ENCODE measurements at places on chromosomes 1 and 21.

DNA sequence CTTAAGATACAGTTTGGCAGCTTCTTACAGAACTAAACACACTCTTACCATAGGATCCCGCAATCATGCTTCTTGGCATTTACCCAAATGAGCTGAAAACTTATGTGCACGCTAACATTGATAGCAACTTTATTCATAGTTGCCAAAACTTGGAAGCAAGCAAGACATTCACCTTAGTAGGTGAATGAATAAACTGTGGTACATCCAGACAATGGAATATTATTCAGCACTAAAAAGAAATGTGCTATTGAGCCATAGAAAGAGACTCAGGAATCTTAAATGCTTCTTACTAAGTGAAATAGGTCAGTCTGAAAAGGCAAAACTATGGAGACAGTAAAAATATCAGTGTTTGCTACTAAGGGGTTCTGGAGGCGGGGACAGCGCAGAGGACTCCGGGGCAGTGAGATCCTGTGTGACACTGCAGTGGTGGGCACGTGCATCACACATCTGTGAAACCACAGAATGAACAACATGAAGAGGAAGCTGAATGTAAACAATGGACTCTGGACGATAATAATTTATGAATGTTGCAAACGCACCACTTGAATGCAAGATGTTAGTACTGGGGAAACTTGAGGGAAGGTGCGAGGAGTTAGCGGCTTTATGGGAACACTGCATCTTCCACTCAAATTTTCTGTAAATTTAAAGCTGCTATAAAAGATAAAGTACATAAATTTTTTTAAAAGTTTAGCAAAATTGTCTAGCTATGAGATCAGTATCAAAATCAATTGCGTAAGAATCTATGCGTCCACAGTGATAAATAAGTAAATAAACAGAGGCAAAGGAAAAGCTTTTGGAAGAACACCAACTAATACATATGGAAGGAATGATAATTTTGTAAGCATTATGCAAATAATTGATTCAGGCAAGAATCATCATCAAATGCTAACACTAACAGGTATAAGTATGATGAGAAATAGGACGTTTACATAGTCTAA, 15.4 kb upstream of the SPATC1L start:
- no peak for DNase-seq

DNA sequence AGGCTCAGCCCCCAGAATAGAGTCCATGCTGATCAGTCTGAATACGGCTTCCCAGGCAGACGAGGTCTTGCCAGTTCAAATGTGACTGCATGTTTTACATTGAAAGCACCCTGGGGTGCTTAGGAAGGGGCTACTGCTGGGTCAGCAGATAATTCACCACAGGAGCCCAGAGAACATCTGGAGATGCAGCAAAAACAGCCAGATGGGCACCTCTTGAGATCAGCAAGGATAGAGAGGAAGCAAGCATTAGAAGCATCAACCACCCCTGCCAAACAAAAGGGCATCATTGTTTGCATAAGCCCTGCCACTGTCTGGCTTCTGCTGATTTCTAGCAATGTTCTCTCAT, 403.1 kb downstream of the RRAGC start:
- no peak for DNase-seq

- no peak for DNase-seq
Measured at GRCh38 chr1:208335371-208336136, 91.4 kb upstream of the PLXNA2 start.

GRCh38 chr1:223620297-223620897, 45.1 kb downstream of the CAPN8 start:
- no peak for DNase-seq

DNA sequence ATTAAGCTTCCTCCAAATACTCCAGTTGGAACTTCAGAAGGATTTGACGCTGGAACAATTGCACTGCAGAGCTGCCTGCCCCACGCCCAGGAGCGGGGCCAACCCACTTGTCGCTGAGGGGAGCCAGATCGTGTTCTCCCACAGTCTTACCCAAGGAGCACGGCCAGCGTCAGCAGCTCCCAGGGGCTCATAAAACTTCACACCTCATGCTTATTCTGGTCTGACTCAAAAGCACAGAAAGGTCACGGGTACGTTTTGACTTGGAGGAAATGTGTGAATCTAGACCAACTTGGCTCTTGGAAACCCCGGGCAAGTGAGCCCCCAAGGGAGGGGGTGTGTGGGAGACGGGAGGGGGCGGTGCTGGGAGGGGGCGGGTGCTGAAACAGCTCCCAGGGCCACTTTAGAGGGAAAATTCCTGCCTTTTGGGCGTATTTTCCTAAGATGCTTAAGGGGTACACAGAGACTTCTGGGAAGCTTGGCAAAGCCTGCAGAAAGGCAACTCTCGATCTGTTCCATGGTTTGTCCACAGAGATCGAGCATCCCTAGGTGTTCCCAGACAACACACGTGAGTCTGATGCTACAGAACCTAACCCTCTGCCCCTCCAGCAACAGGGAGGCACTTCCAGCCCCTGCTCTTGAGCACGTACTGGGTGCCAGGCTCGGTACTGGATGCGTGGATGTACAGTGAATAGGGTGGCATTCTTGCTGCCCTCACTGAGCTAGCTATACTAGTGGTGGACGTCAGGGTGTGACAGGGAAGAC, 98.9 kb downstream of the DHRS3 start:
- DNase-seq = no peak

DNA sequence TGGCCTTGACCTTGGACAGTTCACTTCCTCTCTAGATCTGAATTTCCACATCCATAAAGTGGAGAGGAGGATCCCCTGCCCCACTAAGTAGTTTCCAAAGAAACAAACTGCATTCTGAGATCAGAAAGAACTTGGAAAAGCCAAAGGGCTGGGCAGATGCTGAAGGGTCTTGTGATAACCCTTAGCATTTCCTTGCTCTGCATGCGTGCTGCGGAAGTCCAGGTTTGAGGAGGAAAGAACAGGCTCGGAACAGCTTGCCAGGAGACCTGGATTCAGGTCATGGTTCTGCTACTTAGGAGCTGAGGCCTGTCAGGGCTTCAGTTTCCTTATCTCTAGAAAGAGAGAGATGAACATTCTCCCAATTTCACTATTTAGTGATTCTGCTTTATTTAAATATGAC, 27.2 kb downstream of the IGFN1 start:
- DNase-seq = no peak

GRCh38 chr1:29251164-29252124, 15.1 kb downstream of the PTPRU start:
- no peak for DNase-seq

- DNase-seq = no peak
Measured at GRCh38 chr1:94927405-94928175, 680 bp upstream of the CNN3 start.

- DNase-seq = no peak
Measured at GRCh38 chr1:232992227-232992626, 41.8 kb downstream of the NTPCR start.

DNA sequence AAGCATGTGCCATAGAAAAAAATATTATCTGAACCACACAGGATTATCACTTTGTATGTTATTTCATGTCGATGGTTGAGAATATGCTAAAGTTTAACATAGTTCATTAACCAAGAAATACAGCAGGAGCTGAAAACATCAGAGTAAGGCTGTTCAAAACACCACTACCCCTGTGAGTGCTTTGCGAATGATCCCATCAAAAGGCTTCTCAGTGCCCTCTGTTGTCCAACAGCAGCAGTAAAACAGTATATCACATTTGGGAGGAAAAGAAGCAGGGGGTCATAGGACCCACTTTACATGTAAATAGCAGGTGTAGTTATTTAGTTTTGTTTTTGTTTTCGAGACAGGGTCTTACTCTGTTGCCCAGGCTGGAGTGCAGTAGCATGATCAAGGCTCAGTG, 289.4 kb upstream of the FMN2 start:
- no peak for DNase-seq

- DNase-seq = no peak
Measured at GRCh38 chr1:1721201-1721600, 3.0 kb downstream of the CDK11A start.

DNA sequence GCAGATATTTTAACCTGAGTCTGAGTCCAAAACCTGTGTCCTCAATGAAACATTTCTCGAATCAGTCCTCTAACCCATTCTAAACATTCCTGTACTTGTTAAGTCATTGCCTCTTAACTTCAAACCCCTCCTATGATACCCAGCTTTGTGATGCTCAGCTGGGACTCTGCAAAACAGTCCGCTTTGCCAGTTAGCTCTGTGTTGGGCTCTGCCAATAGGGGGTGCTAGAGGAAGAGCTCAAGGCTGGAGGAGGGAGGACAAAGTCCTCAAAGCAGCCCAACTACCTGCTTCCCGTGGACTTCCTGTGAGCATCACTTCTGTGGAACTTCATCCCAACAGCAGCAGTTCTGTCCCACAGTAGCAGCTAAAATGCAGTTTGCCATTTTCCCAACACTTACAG, 38.1 kb upstream of the SYT14 start:
- no peak for DNase-seq

DNA sequence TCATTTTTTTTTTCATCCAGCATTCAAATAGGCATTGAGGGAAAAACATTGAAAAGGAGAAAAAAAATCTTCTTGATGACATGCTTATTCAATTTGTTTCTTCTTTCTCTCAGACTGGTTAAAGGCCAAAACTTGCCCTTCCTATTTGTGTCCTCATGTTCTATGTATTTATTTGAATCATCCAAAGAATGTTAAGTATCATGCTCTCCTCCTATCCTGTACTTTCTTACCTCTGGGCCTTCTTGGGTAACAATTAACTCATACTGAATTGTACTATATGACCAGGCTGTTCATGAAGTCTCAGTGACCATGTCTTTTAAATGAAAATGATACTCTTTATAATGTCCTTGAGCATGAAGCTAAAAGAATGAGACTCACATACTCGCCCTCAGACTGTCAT, 36.5 kb upstream of the DENND1B start:
- no peak for DNase-seq

DNA sequence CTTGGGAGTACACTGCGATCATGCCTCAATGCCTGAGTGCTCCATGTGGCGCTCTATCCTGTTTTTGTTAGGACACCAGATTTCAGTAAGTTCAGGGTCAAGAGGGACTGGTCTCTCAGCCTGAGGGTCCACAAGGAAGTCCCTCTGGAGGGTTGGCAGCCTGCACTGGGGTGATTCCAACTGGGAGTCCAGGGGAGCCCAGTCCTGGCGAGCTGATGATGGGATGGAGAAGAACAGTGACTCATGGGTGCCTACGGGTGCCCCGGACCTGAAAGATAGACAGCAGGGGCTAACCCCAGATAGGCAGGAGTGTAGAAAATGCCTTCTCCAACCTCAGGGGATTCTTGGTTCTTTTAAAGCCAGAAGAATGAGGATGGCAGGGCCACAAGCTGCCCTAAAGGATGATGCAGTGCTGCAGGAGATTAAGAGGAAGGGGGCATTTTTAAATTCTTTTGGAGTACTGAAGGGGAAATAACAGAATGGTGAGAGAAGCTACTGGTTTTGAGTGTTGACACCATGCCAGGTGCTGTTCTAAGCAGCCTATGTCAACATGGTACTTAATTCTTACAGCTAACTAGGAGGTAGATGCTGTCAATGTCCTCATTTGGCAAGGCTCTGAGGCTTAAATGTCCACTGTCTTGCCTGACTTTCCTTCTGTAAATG, 68.4 kb upstream of the TLR5 start:
- no peak for DNase-seq

DNA sequence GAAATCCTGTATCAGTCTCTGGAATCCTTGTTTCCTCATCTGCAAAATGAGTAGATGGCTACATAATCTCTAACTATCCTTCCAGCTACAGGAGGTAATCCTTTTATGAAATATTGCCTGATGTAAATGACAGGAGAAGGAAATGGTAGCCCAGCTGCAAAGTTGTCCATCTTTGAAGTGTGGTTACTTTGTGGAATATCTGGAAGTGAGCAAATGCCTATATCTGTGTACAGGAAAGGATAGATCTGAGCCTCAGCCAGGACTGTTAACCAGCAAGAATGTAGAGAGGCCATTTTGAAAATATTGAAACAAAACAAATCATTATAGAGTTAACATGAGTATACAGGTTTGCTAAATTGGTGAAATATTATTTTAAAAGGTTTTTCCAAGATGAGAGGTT, 74.8 kb upstream of the BMP8A start:
- DNase-seq = no peak

DNA sequence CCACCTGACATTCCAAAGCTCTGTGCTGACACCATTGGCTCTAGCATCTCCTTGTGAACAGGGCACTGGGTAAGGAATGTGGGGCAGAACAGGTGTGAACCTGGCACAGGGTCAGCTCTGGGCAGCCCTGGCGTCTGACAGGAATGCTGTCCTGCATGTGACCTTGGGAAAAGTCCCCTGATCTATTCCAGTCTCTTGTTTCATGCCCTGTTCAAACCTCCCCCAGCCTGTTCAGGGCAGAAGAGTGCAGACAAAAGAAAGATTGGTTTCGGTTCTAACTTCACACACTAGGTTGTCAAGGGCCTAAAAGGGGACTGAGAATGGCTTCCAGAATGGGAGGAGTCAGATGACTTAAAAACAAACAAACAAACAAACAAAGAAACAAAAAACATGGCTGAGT, 27.6 kb upstream of the SDHB start:
- no peak for DNase-seq

DNA sequence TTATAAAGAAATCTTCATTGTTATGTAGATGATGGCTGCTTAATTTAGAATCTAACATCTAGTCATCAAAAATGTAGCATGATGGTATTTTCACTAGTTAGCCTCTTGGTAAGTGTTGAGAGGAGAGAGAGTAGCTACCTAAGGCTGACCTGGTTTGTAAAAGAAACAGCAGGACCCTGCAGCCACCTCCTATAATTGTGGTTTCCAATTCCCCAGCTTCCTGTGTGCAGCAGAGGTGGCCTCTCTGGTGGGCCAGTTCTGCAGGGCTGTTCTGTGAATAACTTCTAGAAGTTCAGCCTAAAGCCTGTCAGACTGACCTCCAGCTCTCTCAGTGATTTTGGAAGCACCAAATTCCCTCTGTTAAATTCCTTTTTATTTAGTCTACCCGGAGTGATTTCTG, 246.4 kb upstream of the LRRC7 start:
- no peak for DNase-seq

DNA sequence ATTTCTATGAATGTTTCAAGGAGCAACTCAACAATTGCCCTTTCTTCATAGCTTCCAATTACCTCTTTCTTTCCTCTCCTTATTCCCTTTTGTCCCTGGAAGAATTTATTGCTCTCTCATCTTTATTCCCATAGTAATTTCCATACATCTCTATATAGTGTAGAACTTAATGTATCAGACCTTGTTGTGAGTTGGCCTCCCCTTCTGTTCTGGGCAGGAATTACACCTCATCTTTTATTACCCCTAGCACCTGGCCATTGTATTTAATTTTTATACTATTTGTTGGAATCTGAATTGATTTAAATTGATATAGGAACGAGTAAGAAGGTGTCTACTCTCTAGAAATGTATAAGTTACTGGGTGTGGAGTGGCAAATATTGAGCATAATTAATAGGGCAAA, 114.5 kb downstream of the CACHD1 start:
- DNase-seq = no peak

DNA sequence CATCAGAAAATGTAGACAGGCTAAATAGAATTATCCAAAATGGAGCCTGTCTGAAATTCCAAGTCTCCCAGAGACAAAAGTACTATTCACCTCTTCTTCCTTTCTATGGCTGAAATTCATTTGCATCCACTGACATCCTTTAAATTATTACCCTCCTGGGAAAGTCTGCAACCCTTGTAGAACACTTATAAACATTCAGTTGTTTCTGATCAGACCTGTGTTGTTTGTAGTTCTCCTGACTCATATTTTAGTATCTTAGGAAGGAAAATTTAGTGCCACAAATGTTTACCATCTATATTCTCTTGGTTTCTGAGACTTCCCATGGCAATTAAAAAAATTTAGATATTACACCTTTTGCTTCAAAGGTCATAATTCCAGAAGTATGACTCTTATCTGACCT, 69.6 kb upstream of the C1orf105 start:
- no peak for DNase-seq
